EL (cell line): ENCODE measurements at places on chromosomes 13 and 19.

GRCh38 chr13:112822851-112823250 lies 133.0 kb downstream of the ATP11A start:
- no peak for DNase-seq

DNA sequence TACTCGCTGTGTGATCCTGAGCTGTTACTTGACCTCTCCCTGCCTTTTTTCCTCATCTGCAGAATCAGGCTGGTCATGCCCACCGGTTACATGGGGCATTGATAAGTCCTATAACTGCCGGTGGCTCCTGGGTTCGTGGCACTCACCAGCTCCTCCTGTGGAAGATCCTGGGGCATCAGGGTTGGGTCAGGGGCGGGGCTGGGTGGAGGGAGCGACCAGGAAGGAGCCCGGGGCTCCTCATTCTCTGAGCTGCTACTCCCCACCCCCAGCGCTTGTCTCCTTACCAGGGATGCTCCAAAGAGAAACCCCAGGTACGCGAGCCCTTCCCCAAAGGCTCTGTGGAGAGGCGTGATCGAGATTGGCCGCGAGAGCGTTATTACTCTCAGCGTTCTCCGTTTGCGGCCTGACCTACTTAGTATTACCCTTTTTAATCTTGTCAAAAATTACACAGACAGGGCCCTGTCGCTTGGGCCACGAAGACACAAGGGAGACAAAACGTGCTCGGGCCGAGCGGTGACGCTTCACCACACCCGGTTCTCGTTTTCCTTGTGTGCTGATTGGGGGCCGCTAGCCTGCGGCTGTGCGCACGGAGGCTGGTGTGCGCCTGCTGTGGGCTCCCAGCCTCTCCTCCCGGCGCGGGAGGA lies 10.7 kb downstream of the HDGFL2 start:
- no peak for DNase-seq

DNA sequence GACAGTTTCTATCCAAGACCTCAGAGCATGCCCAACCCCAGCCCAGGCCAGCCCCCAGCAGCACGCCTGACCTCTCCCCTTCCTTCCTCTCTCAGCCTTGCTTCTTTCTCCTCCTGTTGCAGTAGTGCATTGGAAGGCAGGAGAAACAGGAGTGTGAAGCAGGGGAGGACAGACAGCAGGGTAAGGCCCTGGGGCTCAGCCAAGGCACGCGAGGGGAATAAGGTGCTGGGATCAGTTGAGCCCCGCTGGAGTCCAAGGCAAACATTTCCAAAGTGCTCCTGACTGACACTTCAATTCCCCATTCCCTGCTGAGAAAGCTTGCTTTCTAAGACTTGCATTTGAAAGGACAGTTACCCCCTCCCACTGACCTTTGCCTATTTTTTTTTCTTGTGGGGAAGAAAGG lies 73.1 kb upstream of the OLFM4 start:
- DNase-seq = no peak

- DNase-seq = no peak
Observed at GRCh38 chr13:111938741-111939665, 127.9 kb upstream of the SOX1 start.

DNA sequence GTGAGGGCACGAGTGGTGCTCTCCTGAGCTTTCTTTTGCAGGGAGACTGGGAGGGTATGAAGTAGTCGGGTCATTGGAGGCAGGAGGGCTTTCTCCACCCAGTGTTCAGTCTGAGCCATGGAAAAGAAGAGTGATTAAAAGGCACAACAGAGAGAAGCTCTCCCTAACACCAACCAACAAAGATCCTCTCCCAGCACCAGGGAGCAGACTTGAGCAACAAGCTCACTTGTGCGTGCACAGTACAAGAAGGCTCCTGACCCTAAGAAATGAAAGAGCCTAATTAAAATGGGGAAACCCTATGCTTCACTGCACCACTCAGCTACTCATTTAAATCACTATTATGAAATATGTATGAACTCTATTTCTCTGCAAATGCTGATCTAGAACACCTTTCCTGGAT lies 276.3 kb upstream of the SOX21 start:
- DNase-seq = no peak

- peak; percentile 31 for DNase-seq
Observed at GRCh38 chr19:35107545-35107944, 8.1 kb upstream of the FXYD3 start.

GRCh38 chr13:95642028-95642621 lies 2.4 kb downstream of the DZIP1 start:
- DNase-seq = peak; percentile 64

- DNase-seq = peak; percentile 88
Observed at GRCh38 chr13:64675255-64675892, 2554.8 kb downstream of the PCDH9 start.

DNA sequence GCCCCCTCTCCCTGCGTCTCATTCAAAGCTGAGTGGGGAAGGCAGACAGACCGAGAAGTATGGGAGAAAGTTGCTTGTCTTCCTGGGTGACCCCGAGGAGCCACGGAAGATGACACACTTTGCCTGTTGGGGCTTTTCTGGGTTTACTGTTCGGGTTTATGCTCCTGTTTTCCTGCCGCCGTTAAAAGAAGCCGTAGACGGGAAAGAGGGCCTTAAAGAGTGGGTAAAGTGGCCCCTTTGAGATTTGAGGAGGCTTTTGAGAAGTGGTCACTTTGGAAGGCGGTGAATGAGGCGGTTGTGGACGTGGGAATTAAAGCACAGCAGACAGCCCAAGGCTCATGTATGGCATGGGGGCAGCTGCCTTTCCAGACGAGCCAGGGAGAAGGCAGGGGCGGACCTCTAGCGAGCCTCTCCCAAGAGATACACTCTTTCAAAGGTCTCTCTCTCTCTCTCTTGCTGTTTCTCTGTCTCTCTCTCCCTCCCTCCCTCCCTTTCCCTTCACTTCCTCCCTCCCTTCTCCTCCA lies 493 bp upstream of the LHFPL6 start:
- peak; percentile 68 for DNase-seq

DNA sequence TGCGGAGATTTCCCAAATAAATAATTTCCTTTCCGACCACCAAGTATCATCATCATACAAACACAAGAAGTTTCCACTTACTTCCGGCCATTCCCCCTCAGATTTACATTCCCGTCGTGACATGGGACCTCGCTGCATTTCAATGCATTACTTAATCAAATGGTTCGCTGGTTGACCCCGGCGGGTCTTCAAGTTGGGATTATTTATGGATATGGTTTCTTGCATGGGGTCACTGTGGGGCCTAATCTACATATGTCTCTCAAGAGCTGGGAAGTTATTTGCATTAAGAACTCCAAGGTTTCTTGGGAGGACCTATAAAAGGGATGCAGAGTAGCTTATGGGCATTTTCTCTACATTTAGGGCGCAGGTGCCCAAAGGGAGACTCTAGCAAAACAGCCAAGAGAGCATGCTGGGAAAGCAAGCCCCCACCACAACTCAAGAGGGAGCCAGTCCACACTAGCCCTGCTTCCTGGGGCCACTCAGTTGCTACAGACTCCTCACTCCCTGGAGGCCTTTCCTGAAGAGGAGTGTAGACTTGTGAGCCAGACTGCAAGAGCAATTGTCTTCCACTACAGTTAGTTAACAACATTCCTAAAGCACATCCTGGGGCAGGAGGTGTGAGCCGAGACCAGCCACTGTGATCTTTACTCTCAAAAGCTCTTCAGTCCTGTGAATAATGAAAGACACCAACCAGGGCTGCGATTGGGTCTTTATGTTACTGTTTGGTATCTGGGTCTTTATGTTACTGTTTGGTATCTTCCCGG lies 125.3 kb downstream of the KATNAL1 start:
- no peak for DNase-seq

DNA sequence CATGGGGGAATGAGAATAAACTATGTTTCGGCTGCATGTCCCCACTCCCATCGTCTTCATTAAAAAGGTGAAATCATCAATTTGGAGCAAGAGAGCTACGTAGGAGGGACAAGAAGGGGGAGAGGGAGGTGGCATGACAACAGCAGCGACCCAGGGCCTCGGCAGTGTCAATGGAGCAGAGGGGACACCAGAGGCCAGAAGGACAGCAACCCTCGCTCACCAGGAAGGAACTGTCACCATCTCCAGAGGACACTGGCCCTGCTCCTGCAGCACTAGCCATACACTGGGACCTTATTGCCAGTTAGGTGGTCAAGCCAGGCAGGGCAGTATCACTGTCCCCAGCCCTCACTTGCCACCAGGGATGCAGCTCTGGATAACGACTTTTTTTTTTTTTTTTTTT lies 34.2 kb downstream of the NAXD start:
- DNase-seq = no peak

DNA sequence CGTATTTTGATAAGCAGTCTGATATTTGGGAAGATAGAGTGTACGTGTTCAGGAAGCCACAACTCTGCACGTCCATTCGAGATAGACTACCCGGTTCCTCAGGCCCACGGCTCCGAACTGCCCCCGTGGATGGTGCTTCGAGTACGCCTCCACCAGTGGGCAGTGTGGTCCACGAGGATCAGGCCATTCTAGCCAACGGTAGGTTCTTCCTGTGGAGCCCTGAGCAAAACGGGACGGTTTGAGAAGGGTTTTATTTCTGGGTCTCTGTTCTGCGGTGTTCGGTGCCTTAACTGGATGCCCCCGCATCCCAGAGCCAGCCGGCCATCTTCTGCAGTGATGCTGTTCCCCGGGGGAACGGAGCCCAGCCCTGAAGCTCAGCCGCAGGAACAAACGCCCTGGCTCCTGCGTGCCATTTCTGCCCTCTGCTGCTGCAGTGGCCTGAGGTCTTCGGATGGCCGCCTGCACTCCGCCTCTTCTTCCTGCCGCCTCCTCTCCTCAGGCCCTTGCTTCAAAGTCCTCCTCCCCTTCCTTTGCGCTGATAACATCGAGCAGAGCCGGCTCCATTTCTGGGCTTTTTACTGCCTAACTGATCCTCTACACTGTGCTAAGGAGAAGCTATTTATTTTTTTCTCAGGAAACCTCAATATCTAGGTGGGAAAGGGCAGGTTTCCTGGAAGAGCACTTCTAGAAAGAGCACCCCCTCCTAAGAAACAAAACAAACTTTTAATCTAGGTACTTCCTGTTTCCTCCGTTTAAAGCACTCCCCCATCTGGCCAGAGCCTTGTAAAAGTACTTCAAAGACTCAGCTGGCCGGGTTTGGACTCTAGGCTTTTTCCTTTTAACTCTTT lies 36.2 kb upstream of the SLC46A3 start:
- peak; percentile 61 for DNase-seq

DNA sequence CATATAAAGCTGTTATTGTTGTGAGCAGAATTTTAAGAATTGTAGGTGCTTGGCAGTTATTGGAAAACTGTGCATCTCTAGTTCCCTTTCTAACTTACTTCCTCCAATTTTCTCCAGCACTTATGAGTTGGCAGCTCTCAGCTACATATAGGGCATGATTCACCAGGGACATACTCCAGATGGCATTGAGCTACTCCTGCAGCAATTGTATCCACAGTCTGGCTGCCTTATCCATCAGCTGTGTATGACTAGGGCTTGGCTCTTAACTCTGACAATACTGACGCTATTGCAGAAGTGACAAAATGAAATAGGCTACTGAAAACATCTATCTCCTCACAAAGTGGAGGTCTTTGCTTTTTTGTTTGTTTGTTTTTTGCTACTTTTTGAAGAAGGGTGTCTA lies 276.7 kb downstream of the POU4F1 start:
- DNase-seq = no peak

DNA sequence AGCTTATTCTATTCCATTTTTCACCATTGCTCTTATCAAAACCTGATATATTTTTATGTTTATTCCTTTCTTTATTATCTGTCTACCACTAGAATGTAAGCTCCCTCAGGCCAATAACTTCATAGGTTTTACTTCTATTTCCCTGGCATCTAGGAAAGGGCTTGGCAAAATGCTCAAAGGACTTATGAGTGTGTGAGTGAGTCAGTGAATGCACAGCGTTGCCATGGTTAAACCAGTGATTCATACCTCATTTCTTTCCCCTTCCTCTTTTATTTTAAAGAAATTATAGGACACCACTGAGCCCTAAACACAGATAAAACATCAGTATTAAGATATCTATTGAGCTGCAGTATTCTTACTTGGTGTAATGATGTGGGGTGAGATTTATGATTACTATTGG lies 162.1 kb downstream of the GPC6 start:
- DNase-seq = peak; percentile 16

- DNase-seq = peak; percentile 46
Observed at GRCh38 chr13:112510002-112510780, 77.8 kb downstream of the TUBGCP3 start.

DNA sequence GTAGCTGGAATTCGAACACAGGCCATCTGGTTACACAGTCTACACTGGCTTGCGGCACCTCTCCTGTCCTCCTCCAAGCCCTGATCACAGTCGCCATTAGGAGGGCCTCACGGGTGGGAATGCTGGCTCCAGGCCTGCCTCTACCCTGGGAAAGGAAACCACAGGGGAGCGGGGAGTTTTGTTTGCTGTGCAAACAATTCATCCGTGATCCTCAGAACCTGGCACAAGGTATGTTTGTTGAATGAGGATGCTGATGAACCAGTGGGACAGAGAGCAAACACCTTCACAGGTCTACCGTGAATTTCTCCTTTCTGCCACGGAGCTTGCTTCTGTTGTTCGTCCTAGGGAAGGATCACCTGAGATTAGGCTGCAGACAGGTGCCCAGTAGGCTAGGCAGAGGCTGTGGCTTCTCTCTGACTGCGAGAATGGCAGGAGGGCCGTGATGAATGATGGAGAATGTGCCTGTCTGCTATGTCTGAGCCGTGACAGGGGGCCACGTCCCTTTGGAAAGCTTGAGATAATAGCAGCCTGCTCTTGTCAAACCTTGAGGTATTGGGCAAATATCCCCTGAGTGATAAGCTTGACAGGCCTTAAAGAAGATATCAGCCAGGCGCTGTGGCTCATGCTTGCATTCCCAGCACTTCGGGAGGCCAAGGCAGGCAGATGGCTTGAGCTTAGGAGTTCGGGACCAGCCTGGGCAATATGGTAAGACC lies 36.7 kb downstream of the PIN1 start:
- DNase-seq = no peak

DNA sequence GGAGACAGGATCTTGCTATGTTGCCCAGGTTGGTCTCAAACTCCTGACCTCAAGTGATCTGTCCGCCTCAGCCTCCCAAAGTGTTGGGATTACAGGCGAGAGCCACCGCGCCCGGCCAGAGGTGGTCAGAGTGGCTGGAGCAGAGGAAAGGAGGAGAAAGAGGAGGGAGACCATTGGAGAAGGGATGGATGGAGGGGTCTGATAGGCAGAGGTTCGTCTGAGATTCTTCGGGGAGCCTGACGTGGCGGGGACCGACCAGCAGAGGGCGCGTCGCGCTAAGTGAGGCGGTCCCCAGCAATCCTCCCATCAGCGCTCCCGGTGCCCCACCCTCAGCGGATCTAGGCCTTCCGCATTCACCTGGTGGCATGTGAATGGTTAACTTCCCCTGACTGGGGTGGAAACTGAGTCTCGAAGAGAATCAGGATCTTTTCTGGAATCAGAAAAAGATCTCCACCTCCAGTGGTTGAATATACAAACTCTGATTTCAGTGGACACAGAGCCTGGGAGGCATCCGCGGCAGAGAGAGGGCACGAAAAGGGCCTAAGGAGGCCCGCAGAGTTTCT lies 8.8 kb downstream of the GTPBP3 start:
- peak; percentile 57 for DNase-seq

GRCh38 chr19:48752496-48753365 lies at the start of gene FUT1:
Gene FUT1 (minus strand): TSS chr19:48752641. CDS start chr19:48751281, 1,360 bp downstream.
- peak; percentile 67 for DNase-seq

- no peak for DNase-seq
Observed at GRCh38 chr19:11519138-11519537, 9.8 kb downstream of the ECSIT start.

- DNase-seq = no peak
Observed at GRCh38 chr13:62038214-62038613, 622.6 kb upstream of the PCDH20 start.
